Psoas muscle (tissue), 8 donors: ENCODE measurements at places on chromosomes 2 and 18. TPM values are rescaled to one million over a fixed set of nuclear protein-coding genes. Genes with fewer than 3 reads are reported as not detected.

DNA sequence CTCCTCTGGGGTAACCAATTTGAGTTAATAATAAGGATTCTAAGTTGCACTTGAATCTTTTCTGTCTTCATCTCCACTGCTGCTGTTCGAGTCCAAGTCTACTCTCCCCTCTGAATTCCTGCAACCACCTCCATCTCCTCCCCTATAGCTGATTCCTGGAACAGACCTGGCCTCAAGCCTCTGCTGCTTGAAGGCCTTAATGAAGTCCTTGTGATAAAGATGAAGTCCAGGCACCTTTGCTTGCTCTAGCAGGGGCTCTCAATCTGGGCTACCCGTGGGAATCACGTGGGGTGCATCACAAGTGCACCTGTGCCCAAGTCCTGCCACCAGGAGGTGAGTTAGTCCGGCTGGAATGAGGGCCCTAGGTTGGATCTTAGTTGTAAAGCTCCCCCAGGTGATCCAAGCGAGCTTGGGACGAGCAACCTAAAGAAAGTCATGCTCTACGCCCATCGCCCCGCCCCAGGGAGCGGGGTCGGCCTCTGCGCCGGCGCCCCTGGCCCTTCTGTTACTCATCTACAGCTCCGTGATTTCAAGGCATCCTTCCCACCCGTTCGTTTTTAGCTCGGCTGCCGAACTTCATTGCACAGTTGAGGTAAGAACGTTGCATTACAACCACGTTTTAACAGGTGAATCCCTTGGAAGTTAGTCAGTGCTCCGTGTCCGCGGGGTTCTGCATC lies 905 bp upstream of the IAH1 start:
- DNase-seq: no peak

GRCh38 chr18:25314151-25314837 lies 37.7 kb downstream of the ZNF521 start:
- no peak for DNase-seq

DNA sequence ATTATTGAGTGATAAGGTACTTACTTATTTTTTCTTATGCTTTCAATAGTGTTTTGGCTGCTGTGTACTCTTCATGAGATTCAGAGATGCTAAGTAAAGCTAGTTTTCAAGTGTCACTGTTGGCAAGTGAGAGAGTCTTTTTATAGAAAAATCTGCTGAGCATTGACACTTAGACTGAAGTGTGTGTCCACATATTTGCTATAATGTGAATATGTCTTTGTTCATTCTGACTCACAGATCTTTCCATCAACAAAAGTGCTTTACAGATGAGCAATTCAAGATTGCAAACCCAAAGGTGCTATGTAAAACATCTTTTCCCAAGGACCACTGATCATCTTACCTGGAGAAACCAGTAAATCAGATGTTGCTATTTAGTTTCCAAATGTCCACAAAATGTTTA lies 410.6 kb upstream of the FIGN start:
- DNase-seq: no peak

GRCh38 chr2:176085861-176086771 lies 2.4 kb upstream of the EVX2 start:
- DNase-seq: no peak

LIMS3 gene
- 24.4 TPM for total RNA-seq

DNA sequence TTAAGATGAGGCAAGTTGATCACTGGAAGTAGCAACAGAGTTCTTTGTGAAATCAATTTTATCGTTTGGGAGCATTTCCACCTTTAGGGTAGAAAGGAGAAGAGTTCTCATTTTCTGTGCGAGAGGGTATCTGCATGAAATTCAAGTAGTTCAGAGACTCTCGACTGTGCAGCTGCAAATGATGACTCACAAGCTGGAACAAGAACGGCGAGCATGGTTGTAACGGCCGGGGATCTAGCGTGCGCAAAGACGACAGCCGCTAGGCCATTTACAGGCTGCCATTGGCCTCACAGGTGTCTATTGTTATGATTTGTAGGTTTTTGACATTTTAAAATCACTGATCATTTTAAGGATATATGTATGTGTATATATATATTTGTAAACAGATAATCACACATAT lies 5.2 kb downstream of the KLHL29 start:
- no peak for DNase-seq

DNA sequence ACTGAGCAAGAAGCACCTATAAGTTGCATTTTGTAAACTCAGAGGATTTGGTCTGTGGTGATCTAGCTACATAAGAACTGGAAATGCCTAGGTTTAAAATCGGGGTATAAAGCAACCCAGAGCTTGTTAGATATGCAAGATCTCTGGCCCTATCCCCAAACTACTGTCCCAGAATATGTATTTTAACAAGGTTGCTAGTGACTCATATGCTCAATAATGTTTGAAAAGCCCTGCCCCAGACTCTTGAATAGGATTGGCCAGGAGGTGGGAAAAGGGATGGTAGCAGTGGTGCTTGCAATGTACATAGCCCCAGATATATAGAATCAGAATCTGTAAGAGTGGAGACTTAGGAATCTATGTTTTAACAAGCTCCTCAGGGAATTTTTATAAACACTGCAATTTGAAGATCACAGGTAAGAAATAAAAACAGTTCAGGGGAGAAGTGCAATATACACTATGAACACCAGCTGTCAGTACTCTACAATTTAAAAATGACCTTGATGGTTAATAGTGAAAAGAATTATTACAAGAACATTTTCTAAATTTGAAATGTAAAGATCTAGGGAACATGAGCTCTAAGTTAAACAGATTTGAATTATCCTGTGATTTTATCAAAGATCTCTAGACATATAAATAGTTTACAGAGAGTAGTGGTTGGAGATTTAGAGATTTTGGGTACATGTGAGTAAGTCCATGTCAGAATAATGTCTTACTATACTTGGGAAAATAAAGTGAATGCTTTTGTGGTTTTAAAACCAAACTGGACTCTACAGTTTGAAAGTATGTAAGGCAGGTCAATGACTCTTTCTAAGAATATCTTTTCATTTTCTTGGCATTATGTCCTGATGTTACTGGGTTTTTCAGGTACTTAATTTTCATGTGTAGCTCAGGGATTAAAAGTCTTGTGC lies 7.7 kb upstream of the MMADHC start:
- DNase-seq: no peak

DNA sequence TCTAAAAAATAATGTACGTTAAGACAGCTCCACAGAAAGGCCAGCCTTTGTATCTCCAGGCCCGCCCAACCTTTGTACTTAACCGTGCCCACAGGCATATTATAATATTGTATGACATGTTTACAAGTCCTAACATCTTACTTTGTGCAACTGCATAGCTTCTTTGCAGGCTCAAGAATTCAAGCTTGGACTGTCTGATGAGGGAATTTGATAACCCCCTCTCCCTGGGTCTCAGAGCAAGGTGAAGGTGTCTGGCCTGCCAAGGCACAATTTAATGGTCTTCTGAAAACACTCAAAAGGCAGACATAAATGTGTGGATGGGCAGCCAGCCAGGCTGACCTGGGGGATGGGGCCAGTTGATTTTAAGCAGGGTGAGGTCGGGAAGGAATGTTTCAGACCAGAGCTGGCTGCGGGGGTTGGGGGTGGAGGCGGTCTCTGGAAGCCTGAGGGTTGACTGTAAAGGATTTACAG lies 732.7 kb upstream of the FANCL start:
- DNase-seq: no peak

DNA sequence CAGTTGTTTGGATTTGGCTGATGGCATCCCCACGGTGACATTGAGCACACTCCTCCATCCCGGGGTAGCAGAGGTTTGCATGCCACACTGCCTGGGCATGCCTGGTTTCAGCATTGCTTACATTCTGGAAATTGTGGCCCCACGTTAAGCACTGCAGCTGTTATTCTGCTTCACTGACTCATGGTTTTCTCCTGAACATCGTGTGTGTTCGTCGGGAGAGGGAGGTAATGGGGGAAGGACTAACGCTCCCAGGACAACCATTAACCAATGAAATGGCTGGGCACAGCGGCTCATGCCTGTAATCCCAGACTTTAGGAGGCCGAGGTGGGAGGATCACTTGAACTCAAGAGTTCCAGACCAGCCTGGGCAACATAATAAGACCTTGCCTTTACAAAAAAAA lies 28.2 kb upstream of the YWHAQ start:
- DNase-seq: no peak

DNA sequence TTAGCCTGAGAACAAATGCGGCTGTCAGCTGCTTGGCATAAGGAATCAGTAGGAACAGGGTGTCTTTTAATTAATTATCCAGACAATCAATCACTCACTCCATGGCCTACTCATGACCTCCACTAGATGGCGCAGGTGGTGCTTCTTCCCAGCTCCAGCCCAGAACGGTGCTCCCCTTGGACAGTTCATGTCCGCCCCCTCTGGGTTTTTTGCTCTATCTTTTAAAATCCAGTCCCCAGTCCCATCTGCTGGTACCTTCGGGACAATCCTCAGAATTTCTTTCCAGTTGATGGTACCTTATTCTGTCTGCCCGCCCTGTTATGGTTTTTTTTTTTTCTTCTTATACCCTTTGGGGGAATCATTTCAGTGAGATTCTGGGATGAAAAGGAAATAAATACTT lies 99.8 kb downstream of the CACNB4 start:
- peak; percentile 59 for DNase-seq

C2orf78 gene
- total RNA-seq: not detected

SMPD4 gene
- 25.1 TPM for total RNA-seq

DNA sequence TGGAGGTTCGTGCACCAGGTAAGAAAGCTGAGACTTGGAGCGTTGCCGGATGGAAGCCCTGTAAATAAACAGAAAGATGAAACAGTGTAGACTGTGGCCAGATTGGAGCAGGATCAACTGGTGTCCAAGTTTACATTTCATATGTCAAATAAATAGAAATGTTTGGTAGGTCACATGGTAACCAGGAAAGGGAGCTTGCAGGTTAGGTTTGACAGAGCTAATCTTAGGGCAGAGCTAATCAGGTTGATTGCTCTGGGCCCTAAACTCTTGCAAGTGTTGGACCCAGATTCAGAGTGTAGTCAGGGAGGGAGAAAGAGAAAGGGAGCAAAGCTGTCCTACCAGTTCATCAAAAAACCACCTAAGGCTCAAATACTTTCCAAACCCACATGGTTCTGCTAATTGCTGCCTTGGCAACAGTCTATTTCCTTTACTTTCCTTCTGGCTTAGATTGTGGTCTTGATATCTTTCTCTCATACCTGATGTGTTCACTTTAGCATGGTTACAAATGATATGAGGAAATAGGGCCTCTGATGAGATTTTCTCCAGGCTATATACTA lies 63.2 kb downstream of the G6PC2 start:
- DNase-seq: no peak

NCOA1 gene
- 78.1 TPM for total RNA-seq

DNA sequence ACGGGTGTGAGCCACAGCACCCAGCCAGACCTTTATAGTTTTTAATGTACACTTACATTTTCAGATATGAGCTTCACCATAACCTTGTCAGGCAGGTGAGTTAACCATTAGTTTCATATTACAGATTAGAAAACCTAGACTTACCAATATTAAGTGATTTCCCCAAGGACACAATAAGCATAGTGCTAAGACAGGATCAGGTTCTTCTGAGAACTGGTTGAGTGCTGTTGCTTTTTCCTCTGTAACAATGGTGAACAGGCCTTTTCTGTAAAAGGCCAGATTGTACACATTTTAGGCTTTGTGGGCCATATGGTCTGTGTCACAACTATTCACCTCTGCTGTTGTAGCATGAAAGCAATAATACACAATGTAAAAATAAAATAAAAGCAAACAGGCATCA lies 332.0 kb downstream of the PIK3C3 start:
- no peak for DNase-seq

DNA sequence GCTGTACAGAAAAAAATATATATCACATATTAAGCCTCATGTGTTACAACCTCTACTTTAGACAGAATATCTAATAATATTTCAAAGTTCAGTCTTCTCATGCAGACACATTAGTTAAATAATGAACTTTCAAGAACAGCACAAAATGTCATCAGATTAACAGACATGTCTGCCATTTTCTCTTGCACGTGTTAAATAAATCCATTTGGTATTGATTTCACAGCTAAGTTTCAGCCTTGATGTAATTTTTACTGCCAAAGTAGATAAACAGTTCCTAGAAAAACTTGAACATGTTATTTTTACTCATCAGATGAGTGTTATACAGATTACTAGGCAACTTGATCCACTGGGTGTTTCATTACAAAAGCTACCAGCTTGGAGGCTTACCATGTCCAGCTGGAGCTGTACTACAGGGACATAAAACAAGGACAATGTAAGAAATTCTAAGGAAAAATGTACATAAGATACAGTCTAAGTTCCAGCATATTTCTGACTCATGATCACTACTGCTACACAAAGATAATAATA lies 290.7 kb upstream of the DDX18 start:
- no peak for DNase-seq

DNA sequence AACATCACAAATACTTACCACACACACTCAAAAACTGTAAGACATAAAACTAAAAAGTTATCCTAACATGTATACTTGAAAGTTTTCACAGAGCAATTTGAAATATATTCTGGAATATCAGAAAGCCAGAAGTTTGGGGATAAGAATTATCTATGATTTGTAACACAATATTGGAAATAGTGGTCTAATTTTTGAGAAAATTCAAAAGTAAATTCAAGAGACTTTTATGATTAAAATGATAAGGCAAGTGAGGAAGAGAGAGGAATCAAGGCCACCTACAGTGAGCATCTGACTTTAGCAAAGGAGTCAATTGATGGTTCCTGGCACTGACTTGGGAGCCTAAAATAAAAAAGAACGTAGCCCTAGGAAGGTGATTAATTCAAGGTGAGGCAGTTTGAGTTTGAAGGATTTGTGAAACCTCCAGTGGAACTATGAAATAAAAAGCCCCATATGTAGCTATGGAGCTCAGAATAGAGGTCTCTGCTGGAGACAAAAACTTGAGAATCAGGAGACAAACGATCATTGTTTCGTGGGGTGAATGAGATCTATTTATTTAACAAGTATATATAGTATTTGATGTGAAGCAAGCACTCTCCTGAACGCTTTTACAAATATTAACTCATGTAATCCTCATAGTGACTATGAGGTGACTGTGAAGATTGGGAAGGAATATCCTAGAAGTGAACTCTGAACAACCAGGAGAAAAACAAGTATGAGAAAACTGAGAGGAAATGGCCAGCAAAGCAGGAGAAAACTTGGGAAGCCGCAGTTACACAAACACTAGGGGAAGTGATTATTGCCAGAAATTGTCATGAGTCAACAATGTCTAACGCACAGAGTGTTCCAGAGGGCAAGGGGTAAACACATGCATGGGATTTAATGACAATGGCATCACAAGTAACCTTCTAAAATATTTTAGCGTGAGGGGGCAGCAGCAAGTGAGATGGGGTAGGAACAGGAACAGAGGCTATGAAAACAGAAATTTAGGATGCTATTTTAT lies 12.8 kb downstream of the TFPI start:
- no peak for DNase-seq
